SK-N-DZ (cell line): ENCODE measurements at places on chromosomes 4 and X.

DNA sequence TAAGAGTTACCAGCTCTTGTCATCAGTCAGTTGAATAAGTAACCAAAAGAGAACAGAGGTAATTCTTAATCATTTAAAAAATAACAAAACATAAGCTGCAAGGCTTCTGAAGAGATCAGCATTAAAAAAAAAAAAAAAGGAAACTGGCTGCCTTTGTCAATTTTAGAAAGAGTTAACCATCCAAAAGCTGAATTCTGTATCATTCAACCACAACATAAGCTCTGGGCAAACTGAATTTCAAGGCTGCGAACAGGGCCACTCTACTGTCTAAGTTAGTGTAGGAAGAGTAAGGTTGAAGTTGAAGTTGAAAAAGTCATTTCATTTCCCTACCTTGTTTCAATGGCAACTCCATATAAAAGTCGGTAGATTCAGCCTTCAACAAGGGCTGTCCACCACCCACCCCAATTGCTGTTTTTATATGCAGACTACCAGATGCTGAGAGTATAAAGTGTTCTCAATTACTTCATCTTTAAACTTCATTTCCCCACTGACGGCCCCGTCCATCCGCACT lies 1.1 kb upstream of the LIN54 start:
- DNase-seq = peak; percentile 3

GRCh38 chrX:133321451-133321850 lies 93.8 kb downstream of the GPC4 start:
- DNase-seq = no peak

- no peak for DNase-seq
These were observed 139.5 kb downstream of the STIM2 start for GRCh38 chr4:27000122-27000521.

GRCh38 chr4:147381749-147382148 lies 99.1 kb upstream of the EDNRA start:
- DNase-seq = no peak

DNA sequence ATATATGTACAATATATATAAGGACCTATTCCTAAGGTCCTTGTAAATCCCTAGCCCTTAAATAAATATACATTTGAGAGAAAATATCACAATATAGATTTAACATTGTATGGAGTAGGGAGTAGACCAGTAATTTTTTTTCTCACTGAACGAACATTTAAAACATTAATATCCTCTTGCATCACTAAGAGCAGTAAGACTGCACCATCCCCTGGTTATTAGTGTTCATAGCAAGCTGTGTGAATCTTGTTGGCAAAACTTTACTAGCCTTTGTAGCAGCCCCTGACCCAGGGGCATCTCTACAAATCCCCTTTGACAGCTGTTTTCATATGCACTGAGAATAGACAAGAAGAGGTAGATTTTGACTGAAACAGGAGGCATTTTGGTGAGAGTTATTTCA lies 146.5 kb downstream of the IL1RAPL2 start:
- DNase-seq = no peak

- peak; percentile 57 for DNase-seq
These were observed 110.6 kb downstream of the MGST2 start for GRCh38 chr4:139776235-139776634.

DNA sequence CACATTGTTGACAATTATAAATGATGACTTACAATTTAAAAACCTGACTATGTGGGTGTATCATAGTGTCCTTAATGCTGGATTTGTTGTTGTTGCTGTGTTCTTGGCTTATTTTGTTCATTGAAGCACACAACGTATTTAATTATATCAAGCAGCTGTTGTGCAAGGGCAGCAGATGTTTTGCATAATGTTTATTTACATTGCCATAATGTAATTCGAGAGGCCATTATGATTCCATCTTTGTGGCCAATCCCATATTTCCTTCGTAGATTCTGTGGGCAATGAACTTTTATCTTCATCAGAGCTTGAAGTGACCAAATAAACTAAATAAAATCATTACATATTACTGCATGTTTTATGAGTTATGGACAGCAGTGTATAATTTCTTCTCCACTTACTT lies 422.6 kb upstream of the GALNTL6 start:
- no peak for DNase-seq

DNA sequence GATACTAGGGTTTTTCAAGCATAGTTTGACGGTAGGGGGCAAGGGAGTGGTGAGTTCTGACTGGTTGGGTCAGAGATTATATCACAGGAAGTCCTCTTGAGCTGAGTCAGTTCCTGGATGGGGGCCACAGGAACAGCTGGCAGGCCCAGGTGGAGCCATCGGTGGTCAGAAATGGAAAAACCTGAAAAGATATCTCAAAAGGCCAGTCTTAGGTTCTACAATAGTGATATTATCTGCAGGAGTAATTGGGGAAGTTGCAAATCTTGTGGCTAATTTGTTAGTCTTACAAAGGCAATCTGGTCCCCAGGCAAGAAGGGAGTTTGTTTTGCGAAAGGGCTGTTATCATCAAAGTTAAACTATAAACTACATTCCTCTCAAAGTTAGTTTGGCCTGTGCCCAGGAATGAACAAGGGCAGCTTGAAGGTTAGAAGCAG lies 159.3 kb downstream of the PTCHD1 start:
- DNase-seq = no peak

GRCh38 chr4:155722816-155723499 lies 35.9 kb upstream of the GUCY1B1 start:
- DNase-seq = no peak

GRCh38 chr4:27921231-27921630 lies 1060.6 kb downstream of the STIM2 start:
- no peak for DNase-seq

DNA sequence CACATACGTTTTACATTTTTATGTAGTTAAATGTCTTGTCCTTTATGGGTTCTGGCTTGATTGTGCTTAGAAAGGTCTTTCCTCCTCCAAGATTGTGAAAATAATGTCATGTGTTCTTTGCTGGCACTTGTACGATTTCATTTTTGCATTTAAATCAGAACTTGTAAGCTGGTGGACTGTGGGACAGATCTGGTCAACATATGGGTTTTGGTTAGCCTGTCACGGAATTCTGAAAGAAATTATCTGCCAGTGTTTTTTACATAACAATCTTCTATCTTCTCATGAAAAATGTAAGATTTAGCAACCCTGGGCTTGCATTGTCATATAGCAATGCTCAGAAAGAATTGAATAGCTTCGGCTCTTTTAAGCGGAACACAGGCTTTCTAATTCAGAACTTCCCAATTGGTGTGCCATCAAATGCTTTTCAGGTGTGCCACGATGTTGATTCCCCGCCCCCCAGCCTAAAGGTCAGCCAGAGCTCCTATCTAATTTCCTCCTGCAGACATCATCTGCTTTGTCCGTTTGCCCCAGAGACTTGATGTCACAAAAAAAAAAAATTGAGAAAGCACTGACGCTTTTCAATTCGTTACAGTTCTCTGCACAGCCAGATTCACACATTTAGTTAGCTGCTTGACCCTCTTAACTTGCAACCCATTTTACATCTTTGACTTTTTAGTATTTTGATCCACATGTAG lies 16.2 kb downstream of the AFF1 start:
- DNase-seq = no peak

- no peak for DNase-seq
These were observed 226.3 kb upstream of the PGRMC2 start for GRCh38 chr4:128513664-128514484.

GRCh38 chrX:357693-358471 lies 28.8 kb downstream of the PPP2R3B start:
- no peak for DNase-seq

- no peak for DNase-seq
These were observed 26.2 kb upstream of the TMPRSS11D start for GRCh38 chr4:67909905-67910584.

DNA sequence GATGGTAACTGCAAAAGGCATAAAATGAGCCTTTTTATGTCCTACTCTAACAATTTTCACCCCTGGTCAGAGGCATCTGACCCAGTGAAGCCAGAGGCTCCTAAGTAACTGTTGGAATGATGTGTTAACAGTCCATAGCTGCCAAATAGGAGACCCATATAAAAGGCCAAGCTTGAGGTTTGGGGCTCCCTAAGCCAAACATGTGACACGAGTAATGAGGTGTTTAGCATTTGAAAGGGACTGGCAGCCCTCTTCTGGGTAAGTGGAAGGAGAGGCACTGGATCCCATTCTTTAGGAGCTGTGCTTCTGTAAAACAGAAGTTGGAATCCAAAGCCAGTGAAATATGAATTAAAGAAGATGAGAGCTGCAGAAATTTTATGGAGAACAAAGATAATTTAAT lies 100.6 kb upstream of the PNPLA4 start:
- no peak for DNase-seq

GRCh38 chr4:77413766-77414165 lies 191.9 kb upstream of the CXCL13 start:
- DNase-seq = no peak

- DNase-seq = peak; percentile 63
These were observed 667.6 kb downstream of the PCDH18 start for GRCh38 chr4:136864604-136865185.

- DNase-seq = no peak
These were observed 156.7 kb upstream of the FAM47A start for GRCh38 chrX:34288782-34289181.

- no peak for DNase-seq
These were observed 200.7 kb upstream of the IL15 start for GRCh38 chr4:141435446-141436225.

DNA sequence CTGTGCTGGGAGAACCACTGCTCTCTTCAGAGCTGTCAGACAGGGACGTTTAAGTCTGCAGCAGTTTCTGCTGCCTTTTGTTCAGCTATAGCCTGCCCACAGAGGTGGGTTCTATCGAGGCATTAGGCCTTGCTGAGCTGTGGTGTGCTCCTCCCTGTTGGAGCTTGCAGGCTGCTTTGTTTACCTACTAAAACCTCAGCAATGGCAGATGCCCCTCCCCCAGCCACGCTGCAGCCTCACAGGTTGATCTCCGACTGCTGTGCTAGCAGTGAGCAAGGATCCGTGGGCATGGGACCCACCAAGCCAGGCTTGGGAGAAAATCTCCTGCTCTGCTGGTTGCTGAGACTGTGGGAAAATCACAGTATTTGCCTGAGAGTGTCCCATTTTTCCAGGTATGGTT lies 133.8 kb upstream of the UBQLN2 start:
- DNase-seq = peak; percentile 0

DNA sequence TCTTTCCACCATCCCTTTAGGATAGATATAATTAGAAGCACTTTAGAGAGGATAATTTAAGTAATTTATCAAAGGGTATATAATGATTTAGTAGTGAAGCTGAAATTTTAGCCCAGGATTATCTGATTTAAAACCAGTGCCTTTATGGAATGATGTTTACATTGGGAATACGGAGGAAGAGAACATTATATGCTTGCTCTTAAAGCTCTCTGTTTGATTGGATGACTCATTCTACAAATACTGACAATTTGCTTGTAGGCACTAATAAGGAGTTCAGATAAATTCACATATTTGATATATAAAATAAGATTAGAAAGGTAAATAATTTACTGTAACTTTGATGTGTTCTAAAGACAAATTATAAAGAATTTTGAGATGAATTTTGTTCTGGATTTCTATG lies 84.7 kb downstream of the SH3BGRL start:
- no peak for DNase-seq

- DNase-seq = no peak
These were observed 20.3 kb downstream of the PLRG1 start for GRCh38 chr4:154529728-154530519.

DNA sequence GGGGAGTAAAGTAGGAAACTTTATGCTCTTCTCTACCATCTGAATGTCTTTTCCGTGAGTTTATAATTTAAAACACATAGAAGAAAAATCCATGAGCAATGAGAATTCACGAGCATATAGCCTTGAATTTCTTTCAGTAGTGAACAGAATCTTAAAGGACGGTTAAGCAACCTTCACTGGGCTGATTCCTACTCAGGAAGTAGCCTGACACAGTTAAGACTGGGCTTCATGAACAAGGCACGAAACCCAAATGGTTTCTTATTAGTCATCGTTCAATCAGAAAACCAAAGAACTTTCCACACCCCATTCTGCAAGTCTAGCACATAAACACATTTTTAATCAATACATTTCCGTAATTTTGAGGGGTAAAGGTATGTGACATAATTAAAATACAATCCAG lies 95.8 kb downstream of the SH3KBP1 start:
- DNase-seq = no peak

DNA sequence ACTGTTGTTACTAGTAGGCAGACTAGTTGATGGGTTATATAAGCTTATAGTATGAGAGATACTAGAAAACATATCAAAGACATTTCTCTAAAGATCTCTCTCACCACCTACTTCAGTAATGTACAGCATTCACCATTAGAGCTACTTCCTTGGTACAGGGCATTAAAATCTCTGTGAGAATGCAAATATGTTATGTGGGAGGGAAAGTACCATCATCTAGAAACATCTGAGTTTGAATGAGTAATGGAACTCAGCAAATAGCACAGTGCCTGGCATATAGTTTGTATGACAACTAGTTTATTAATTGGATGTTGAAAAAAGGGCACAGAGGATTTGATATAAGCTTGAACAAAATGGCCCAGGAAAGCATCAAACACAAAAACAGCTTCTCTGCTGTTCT lies 211.1 kb downstream of the GLUD2 start:
- no peak for DNase-seq

DNA sequence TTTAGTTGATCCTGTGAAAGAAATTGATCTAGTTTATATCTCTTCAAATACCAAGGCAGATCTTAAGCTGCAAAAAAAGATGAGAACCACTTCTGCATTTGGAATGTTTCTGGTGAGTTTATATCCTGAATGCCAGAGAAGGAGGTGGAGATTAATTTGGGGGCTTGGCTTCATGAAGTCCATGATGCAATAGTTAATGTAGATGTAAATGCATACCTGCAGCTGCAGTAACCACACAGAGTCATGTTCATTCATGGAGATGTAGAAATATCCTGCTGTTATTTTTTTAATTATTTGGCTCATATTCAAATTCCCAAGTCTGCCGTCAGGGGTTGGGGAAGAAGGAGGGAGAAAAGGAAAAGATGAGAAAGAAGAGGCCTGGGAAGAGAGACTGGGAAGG lies at the start of gene SULT1E1:
Gene SULT1E1 (minus strand): TSS at position 94 of the 400 bp plus-strand sequence. CDS start 2,501 bp downstream, outside the sequence.
- no peak for DNase-seq

GRCh38 chr4:169383724-169384123 lies 113.0 kb upstream of the SH3RF1 start:
- DNase-seq = no peak

GRCh38 chrX:137479386-137479785 lies 86.5 kb upstream of the ZIC3 start:
- no peak for DNase-seq

DNA sequence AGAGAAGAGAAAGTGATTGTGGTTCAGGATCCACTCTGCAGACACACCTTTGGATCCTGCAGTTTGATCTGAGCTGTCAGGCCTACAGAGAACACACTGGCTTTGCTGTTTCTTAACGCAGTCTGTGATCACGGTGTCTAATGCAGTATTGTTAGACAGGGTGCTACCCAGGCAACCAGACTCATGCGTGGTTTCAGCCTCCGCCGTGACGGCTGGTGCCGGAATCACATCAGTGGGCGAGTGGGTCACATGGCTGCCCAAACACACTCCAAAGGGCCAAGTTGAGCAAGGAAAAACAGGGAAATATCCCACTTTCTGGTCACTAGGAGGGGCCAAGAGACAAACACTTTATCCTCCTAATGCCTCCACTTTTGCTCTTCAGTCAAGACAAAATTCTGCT lies 27.5 kb downstream of the CCDC149 start:
- DNase-seq = no peak

- DNase-seq = no peak
These were observed 17.3 kb downstream of the COQ2 start for GRCh38 chr4:83267121-83267829.

- no peak for DNase-seq
These were observed 205.0 kb upstream of the TET2 start for GRCh38 chr4:104941661-104942062.
